ENCODE measurements at places on chromosomes 16 and 17.

- DNase-seq = peak; percentile 22
These were observed 48.8 kb downstream of the SDK2 start for GRCh38 chr17:73595479-73595878.

GRCh38 chr17:75009139-75009724 is 3.2 kb upstream of the MRPL58 start:
- DNase-seq = no peak

DNA sequence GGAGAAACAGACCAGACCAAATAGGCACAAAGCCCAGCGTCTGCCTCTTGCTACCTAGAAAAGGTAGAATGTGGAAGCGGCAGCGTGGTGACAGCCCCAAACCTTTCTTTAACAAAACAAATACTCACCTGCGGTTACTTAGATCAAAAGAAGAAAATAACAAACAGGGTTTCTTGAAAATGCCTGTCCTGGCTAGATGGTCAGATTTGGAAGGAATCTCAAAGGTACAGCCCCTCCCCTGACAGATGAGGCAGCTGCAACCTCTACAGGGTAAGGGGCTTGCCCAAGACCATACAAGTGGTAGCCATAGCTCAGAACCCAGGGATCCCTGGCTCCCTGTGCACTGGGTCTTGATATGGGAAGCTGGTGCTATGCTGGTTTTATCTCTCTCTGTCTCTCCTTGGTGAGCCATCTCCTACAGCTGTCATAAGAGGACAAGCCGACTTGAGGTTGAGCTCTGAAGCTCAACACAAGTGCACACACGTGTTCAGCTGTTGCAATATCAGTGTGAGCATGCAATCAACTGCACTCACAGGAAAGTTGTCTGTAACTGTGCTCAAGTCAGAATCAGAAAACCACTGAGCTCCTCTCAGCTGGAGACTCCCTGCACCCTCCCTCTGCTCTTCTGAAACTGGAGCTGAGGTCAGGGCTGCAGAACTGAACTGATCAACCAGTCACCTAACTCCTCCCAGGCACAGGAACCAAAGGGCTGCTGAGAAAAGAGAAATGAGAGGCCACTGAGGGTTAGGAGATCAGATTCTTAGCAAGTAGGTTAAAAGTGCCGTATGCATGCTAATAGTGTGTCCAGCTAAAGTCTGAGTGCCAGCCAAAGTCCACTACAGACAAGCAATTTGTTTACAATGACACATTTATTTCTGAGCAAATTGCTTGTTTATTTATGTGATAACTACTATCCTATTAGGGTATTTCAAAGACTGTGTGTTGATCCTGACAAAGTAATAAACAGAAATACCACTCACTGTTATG is 6.1 kb upstream of the RNF157 start:
- DNase-seq = no peak

- DNase-seq = no peak
These were observed 45.0 kb downstream of the LDHD start for GRCh38 chr16:75071621-75072020.

DNA sequence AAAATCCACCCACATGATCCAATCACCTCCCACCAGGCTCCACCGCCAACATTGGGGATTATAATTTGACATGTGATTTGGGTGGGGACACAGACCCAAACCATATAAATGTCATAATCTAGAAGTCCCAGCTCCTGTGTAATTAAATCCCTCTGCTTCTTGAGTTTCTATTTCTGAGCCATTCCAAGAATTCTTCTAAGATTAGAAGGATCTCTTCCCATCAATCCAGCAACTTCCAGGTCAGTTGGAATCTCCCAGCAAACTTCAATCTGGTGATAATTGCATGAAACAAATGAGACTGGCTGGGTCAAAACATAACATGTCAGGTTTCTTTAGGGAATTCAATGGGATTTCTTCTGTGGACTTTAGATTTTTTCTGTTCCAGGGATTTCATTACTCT is 127.8 kb upstream of the CDH5 start:
- DNase-seq = no peak

GRCh38 chr16:25501530-25502255 is 190.1 kb upstream of the HS3ST4 start:
- peak; percentile 19 for DNase-seq

GRCh38 chr17:81150377-81151077 is 14.8 kb upstream of the PVALEF start:
- DNase-seq = no peak

DNA sequence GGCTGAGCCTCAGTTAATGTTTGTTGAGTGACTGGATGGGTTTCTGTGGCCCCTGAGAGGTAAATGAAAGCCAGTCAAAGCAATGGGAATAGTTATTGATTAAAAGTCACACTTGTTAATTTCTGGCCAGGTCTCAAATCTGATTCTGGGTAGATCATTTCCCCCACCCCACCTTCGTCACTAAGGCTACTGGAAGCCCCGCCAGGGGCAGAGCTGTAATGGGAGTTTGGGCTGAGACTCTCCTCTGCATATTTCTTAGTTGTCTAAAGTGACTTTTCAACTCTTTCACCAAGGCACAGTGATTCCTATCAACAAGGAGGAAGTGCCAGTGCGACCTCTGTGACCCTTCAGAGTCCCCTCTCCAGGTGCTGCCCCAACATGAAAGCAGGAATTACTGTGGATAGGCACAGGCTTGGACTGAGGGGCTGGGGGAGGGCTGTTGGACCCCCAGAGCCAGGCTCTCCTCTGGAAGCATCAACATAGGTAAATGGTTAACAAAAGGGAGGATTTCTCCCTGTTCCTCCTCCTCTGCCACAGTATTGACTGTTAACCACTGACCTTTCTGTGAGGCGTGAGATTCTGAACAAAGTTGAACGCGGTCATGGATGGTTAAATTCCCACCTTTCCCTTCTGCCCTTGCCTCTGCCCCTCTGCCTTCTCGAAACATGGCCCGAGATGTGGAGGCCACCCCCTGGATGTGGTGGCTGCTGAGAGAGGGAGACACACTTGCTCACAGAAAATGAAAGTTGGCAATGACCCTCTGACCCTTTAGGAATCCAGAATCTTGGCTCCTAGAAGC is 20.8 kb upstream of the TBX2 start:
- no peak for DNase-seq

- peak; percentile 73 for DNase-seq
These were observed 14.0 kb upstream of the CYB5B start for GRCh38 chr16:69410219-69410990.

GRCh38 chr16:30184891-30185682 is 1.7 kb downstream of the CORO1A start:
- DNase-seq = no peak

DNA sequence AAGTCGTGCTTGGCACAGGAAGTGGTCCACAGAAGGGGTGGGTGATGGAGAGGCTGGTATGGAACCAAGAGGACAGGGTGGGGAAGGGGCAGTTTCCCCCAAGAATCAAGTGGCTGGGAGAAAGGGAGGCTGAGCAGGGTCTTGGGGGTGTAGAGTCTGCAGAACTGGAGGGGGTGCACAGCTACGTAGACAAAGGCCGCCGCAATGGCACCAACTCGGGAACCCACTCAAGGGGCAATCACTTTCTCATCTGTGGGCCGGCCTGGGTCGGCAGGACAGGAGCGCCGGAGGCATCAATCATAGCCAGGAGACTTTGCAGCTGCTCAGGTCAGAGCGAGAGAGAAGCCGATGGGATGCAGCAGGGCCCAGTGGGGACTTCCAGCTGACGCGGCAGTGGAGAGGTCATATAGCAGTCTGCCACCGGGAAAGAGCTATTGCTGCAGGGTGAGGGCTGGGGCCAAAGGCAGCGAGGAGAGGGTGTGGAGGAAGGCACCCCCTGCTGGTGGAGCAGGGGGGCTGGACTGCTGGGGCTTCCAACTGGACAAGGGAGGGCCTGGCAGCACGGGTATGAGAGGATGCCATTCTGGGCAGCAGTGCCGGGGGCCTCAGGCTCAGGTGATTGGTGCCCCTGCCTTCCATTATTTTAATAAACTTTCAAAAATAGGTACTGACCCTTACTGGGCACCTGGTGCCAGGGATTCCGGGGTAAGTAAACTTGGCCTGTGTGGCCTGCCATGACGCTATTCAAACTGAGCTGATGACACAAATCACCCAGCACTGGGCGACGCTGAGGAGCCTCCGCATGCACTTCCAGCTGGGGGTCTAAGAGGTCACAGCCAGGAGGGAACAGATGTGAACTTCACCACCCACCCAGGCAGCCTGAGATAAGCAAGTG is 52.5 kb upstream of the MTSS2 start:
- DNase-seq = peak; percentile 75

GRCh38 chr16:55900616-55901393 is 25.6 kb upstream of the CES5A start:
- DNase-seq = no peak

DNA sequence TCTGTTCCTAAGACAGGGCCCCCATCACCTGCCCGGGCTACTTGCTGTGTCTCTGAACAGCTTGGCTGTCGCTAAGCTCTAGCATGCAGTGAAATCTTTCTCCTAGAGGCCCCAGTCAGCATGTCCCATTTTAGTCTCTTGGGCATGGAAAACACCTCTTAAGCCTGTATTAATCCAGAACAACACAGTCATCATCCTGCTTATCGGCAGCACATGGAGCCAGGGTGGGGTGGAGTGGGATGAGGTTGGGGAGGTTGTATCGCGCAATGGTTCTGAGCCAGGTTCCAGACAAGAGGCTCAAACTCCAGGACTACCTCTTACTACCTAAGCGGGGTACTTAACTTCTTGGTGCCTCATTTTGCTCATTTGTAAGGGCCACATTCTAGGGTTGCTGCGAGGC is 7.8 kb downstream of the ST6GALNAC2 start:
- no peak for DNase-seq

GRCh38 chr17:21452377-21453143 is 76.4 kb downstream of the KCNJ12 start:
- peak; percentile 74 for DNase-seq

- DNase-seq = peak; percentile 86
These were observed 42.8 kb upstream of the ZC3H18 start for GRCh38 chr16:88527186-88527936.

DNA sequence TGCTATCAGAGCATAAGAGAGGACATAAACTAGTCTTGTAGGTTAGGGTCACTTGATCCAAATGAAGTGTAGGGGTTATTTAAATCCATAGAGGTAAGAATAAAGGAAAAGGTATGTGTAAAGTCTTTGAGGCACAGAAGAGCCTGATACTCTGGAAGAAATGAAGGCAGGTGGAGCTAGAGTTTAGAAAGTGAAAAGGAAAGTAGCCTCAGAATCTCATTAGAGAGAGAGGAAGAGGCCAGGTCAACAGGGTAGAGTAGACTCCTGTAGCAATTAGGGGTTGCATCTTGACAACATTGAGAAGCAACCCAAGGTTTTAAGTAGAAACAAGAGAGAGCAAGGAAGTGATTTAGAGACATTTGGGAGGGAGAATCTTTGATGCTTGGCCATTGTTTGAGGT is 235.2 kb upstream of the SOX9 start:
- no peak for DNase-seq

DNA sequence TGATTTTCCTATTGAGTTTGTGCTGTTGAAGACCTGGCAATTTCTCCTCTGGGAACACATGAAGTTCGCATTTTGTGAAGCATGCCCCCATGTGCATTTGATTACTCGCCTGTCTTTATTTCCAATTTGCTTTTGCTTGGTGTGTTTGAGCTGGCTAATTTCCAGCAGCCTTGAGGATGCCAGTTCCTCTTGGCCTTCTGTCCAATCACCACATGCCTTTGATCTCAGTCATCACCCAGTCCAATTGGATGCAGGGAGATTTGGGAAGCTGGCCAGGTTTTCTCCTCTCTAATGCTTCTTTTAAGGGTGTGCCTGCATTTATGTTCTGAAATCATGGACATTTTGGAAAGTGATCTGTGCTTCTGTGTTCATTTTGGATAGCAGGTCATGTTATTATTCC is 3.8 kb upstream of the TMEM100 start:
- peak; percentile 93 for DNase-seq

DNA sequence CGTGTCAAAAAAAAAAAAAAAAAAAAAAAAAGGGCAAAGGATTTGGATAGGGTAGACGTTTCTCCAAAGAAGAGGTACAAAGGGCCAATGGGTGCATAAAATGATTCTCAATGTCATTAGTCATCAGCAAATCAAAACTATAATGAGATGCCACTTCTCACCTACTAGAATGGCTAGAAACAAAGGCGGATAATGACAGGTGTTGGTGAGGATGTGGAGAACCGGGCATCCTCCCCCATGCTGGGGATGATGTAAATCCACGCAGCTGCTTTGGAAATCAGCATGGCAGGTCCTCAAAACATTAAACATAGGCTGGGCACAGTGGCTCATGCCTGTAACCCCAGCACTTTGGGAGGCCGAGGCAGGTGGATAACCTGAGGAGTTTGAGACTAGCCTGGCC is 9.4 kb downstream of the ITGAX start:
- DNase-seq = no peak

DNA sequence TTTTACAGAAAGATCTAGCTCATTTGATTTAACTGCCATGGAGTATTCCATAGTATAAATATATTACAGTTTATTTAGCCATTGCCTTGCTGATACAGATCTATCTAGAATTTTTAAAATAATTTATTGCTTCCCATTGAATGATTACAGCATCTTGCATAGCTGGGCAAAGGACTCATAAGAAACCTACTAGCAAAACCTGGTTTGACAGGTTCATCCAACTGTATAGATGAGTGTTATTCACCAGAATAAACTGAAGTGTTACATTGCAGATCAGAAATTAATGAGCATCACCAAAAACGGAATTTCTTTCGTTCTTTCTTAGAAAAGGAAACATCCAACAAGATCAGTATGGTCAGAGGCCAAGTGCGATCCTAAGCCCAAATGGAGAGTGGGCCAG is 202.2 kb upstream of the CACNG5 start:
- DNase-seq = no peak

GRCh38 chr17:16459855-16460550 is 32.0 kb downstream of the LRRC75A start:
- DNase-seq = no peak

GRCh38 chr17:32673964-32674363 is 187.2 kb downstream of the CDK5R1 start:
- DNase-seq = no peak

DNA sequence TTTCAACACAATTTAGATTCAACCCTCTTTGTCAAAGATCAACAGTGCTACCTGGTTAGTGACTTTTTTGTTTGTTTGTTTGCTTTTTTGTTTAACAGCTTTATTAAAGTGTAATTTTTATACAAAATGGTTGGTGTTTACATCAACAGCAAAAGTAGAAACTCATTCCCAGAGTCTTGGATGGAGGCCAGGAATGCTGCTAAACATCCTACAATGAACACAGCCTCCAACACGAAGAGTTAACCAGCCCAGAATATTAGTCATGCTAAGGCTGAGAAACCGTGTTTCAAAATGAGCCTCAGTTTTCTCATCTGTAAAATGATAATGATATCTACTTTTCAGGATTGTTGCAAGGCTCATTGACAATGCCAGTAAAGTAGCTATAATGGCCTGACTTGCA is 211.0 kb upstream of the MAF start:
- DNase-seq = peak; percentile 40

GRCh38 chr16:69166946-69167930 is 19.7 kb upstream of the SNTB2 start:
- DNase-seq = no peak

- DNase-seq = no peak
These were observed at the start of gene HOXB13 for GRCh38 chr17:48728232-48729231. TSS of gene HOXB13 (minus strand) at chr17:48728750. CDS start at chr17:48728593, 157 bp downstream.

- DNase-seq = no peak
These were observed 120.2 kb downstream of the MYO1D start for GRCh38 chr17:32756696-32757095.
